ENCODE measurements at places on chromosomes 4 and X.

DNA sequence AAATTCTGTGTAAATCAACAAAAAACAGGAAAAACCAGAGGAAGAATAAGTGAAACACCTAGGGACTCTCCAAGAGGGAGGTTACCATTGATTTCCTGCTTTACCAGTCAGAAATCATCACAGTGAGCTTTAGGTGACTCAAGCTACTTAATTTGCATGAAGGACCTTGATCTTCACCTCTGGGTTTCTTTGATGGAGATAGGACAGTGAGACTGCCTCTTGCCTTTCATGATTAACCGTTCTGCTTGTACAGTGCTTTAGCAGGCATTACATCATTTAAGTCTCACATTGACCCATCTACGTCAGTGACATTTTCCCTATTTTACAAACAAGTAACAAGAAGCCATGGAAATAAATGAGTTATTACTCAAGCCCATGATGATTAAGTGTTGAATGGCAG is 3.4 kb upstream of the GK start:
- DNase-seq, result no peak

DNA sequence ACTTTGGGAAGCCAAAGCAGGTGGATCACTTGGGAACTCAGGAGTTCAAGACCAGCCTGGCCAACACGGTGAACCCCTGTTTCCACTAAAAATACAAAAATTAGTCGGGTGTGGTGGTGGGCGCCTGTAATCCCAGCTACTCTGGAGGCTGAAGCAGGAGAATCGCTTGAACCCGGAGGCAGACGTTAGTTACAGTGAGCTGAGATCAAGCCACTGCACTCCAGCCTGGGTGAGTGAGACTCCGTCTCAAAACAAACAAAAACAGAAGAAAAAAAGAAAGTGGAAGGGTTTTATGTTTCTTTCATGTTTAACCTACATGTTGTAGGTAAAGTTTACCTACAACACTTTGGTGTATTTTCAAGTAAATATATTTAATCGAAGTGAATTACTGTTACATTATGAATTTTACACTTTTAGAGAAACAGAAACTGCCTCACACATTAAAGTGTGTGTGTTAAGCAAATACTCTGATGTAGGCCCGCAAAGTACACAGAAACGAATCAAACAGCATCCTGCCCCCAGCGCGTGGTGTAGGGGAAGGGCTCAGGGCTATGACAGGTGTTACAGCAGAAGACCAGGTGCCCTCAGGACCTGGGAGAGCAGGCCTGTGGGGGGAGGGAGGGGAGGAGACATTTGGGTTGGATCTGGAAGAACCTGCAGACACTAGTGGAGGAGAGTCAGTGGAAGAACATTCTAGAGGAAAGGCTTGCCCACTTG is 39.0 kb downstream of the PTTG2 start:
- DNase-seq, result no peak

DNA sequence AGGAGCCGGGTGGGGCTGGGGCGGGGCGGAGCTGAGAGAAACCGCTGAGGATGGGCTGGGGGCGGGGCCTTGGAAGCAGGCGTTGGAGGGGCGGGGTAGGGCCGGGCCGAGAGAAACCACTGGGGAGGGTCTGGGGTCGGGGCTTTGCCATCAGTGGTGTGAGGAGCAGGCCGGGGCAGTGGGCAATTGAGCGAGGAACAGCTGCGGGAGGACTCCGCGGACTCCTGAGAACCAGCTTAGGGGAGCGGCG is 1.3 kb upstream of the EOLA2 start:
- DNase-seq, result no peak

DNA sequence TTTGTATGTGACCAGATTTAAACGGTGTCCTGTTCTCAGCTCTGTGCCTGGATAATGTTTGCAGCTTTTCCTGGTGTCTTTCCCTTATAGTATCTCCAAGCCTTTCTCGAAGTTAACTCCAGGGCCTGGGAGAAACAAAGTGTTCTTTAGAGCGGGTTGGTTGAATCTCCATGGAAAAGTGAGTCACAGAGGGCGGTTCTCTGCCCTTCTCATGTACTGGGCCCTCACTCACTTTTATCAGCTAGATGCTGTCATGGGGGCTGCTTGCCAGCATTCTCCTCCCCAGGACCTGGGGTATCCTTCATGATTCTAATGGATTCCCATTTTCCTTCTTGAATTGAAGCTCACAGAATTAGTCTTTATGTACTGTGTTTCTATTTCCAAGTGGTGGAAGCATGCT is 46.1 kb upstream of the MAGEC2 start:
- no peak for DNase-seq

DNA sequence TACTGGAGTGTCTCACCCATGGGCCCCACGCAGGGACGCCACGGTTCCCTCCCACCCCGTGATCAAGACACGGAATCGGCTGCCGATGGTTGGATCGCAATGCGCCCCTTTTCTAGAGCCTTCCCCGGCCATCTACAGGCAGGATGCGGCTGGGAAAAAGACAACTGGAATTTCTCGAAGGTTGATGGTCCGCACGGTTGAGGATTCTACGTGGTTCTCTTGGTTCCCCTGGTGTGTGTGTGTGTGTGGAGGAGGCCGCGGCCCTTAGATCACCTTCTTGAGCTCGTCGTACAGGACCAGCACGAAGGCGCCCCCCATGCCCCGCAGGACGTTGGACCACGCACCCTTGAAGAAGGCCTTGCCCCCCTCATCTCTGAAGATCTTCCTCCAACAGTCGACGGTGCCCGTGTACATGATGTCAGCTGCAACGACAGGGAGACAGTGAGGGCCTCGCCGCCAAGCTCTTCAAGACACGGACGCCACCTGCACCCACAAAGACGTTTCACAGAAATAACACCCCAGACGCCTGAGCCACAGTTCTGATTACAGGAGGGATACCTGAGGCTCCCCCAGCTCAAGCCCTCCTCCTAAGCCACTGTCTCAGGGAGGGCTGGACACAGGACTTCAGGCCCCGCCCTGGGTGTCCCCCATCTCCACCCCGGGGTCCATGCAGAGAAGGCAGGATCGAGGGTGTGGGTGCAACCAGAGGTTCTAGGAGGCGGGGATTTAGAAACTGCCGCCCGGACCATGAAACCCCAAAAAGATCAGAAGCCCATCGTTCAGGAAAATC is 5.4 kb downstream of the SLC25A6 start:
- no peak for DNase-seq

DNA sequence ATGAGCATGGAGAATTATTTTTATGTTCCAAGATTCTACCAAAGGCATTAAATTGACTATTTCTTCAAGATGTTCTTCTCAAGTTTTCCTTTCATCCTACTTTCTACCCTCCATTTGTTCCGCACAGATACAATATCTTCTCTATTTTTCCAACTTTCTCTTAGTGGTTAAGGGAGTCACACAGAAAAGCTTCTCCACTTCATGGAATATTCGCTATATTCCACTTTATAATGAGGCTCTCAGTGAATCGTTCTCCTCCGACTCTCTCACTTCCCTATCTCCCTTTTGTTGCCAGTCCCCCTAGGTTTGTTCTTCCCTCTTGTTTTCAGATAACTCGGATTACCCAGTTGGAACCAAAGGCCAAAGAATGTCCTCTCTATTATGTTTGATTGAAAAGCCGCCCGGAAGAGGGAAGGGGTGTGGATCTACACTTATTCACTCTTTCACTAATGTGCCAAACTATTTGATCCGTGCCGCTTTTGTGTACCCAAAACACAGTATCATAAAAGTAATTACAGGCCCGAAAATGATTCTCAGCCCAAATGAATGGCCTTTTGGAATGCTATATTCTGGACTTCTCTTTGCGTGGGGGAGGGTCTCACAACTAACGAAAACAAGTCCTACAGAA is 1.2 kb downstream of the SH3D19 start:
- DNase-seq, result no peak

GRCh38 chr4:5543681-5544080 is 164.7 kb downstream of the EVC2 start:
- no peak for DNase-seq

DNA sequence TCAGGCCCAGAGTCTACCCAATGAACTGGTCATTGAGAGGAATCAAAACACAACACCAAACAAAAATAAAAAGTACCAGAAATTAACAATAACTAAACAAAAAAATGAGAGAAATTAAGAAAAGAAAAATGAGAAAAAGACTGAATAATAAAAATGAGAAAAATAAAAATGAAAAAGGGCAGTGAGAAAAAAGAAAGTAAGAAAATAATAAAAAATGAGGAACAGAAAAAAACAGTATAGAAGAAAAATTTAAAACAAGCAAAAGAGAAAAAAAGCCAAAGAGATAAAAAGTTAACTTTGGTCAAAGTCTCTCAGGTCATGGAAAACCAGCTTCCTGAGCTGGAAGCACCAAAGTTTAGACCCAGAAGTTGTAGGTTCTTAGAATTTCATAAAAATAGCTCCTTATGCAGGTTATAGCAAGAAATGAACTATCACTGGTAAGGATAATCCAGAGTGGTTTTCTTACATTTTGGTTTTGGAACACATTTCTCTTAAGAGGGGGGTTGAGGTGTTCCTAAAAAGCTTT is 51.0 kb upstream of the WDR17 start:
- no peak for DNase-seq

DNA sequence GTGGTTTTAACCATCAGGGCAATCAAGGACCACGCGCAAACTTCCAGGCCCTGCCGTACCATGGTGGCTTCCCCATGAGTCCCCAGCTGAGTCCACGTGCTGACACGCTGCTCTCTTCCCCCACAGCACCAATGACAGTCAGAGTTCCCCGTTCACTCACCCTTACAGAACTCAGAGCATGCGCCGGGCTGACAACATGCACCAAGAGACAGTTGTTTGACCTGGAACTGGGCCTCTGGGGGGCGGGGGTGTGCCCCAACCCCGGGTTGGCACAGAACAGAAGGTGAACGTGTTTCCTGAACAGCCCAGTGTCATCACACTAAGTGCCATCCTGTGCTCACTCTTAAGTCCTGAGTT is 29.4 kb downstream of the IRF2 start:
- DNase-seq, result peak; percentile 42
